Kasumi-1 (cell line): ENCODE measurements at places on chromosomes 4 and X.

DNA sequence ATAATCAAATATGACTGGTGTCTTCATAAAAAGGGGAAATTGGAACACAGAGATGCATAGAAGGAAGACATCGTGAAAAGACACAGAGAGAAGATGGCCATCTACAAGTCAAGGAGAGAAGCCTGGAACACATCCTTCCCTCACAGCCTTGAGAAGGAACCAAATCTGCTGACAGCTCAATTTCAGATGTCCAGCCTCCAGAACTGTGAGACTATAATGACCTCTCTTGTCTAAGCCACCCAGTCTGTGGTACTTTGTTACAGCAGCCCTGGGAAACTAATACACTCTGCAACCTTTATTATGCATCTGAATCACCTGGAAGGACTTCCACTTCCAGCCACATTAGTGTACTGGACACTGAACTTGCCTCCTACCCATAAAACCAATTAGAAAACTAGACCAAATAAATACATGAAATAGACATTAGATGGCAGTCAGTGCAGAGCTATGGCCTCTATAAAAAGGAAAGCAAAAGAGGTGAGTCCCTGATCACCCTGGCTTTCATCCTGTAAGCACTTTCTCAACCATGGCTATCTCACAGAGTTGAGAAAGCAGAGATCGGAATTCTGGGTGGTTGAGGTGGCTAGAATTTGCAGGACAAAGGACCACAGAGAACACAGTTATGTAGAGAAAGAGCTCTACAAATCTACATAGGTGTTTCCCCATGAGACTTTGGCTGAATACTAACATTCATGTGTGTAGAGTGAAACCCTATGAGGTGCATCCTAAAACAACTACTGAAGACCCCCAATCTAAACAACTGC is 25.7 kb downstream of the GAB3 start:
- no peak for DNase-seq

- DNase-seq: peak; percentile 42
Measured at GRCh38 chr4:98745366-98745765, 87.0 kb upstream of the TSPAN5 start.

DNA sequence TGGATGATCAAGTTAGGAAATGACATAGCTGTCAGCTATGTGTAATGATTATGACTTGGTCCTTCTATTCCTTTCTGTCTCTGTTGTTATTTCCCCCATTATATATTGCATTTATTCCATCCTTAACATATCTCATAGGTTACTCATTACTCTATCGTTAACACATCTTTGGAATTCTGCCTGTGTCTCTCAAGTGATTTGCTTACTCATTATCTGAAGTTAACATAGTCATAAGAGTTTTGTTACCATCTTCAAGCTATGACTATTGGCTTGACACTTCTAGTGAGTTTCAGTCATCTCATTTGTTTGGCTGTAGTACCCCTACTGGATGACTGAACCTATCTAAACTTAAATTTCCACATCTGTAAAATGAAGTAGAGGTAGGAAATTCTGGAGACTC is 286.1 kb upstream of the PPP1R2C start:
- DNase-seq: no peak

GRCh38 chr4:174317531-174317930 is 33.8 kb downstream of the CEP44 start:
- DNase-seq: no peak

DNA sequence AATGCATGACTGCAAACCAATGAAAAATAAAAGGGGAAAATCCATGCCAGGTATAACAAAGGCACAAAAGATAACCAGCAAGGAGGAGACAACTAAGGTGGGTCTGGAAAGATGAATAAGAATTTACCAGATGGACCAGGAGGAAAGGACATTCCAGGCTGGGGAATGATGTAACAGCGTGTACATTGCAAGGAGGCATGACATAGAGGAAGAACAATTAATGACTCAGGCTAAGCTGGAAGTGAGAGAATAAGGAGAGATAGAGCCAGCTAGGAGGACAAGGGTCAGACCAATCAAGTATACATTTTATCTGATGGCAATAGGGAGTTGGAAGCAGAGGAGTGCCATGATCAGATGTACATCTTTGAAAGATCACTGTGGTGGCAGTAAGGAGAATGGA is 57.0 kb downstream of the MTMR8 start:
- DNase-seq: no peak

- DNase-seq: no peak
Measured at GRCh38 chr4:10207116-10207515, 90.5 kb upstream of the WDR1 start.

- DNase-seq: no peak
Measured at GRCh38 chr4:78524009-78524408, 27.6 kb upstream of the ANXA3 start.

GRCh38 chr4:141133146-141133998 is at the start of gene RNF150:
RNF150 (minus strand) TSS chr4:141133469.
- DNase-seq: peak; percentile 85

GRCh38 chr4:42638993-42639392 is 17.9 kb downstream of the ATP8A1 start:
- peak; percentile 41 for DNase-seq

GRCh38 chr4:10656420-10656819 is 28.1 kb downstream of the CLNK start:
- DNase-seq: no peak

DNA sequence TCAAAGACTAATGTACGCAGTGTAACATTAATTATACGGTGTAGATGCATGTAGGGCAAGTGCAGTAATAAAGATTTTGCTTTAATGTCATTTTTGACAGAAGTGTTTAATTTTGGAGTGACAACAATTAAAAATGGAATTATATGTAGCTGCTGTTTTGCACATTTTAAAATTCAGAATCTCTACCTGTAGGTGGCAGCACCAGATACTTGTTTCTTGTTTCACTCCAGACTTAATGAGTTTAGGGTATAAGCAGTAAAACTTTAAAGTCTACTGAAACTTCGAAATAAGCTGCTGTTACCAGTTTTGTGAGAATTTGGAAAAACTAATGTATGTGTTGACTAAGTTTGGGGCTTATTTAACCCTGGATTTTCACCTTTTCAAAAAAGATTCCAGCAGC is 144.9 kb downstream of the POLA1 start:
- peak; percentile 28 for DNase-seq

DNA sequence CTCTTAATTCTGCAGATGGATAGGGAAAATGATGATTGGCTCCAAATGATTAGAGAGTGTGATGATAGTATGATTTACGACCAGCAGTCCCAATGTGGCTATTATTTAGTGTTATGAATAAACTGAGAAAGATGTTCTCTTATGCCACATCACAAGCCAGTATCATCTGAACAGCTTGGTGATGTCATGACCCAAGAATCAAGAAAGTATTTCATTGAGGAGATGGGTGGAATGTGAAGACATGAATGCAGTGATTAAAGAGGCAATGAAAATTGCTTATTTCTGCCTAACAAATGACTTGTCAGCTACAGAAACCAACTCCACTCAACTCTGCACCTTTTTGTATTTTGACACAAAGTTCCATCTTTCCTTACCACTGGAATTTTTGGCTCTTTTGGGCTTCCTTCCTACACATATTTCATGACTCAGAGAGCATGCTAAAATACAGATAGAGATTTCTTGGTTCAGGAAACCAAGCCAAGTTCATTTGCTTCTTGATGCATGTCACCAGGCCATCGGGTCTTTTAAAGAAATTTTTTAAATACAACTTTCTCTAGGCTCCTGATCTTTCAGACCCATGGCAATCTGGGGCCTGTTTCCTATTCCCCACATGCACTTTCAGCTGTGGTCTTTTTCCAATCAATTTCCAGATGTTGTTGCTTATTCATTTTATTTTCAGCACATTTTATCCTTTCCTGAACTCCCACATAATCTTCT is 174.2 kb downstream of the HHIP start:
- no peak for DNase-seq

GRCh38 chrX:74248889-74249288 is 55.1 kb upstream of the ZCCHC13 start:
- no peak for DNase-seq

DNA sequence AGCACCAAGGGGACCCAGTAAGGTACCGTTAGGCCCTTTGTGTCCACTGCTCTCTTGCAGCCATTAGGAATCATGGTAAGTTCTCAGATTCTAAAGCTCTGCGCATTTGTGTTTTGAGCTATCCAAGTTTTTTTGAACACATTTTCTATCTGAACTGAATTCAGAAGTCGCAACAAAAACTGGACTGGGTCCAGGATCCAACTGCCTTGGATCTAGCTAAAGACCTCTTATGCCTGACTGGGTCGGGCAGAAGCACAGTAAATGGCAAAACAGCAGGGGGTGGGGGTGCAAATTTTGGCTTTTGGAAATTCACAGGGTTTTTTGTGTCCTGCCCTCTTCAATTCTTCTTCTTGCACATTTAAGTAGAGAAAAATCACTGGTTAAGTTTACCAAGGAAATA is 30.0 kb downstream of the RCHY1 start:
- no peak for DNase-seq

GRCh38 chr4:122857160-122857559 is 30.5 kb downstream of the FGF2 start:
- DNase-seq: no peak

DNA sequence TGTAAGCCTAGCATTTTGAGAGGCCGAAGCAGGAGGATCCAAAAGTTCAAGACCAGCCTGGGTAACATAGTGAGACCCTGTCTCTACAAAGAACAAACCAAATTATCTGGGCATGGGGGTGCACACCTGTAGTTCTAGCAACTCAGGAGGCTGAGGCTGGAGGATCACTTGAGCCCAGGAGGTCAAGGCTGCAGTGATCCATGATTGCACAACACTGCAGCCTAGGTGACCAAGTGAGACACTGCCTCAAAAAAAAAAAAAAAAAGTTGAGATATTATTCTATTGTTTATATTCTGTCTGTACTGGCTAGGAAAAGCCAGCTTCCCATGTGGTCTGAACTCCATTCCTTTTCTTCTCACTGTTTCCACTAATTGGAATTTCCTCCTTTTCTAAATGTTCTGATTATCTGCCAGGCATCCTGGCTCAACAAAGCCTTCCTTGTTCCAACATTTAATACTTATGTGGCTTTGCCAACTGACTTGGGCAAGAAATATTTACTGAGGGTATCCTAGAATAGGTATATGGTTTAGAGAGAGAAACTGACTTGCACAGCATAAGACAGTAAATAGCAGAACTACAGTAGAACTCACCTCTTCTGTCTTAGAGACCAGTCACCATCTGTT is 175.2 kb upstream of the ADAMTS3 start:
- no peak for DNase-seq

DNA sequence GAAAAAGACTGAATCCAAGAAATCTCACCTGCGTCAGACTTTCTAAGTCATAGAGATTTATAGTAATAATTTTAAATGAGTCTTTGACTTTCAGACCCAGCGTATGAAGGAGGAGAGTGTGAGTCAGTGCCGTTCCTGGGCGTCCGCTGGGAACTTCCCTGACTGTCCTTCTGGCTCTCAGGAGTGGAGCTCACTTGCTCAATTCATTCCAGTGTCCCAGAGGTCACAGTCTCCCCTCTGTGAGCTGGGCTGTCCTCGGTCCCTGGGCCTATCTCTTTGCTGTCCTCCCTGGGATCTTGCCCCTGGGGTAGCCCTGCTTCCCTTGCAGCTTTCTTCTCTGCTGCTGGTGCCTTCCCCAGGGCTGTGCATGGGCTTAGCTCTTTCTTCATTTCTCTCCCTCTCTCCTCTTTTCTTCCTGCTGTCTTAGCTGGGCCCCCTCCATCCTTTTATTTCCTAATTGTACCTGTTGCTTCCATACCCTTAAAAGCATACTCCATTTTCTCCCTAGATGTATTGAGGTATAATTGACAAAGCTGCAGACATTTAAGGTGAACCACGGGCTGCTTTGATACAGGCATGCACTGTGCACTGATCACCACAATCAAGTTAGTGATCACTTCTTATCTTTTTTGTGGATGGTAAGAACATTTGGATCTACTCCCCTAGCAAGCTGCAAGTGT is 11.6 kb downstream of the SORBS2 start:
- no peak for DNase-seq

DNA sequence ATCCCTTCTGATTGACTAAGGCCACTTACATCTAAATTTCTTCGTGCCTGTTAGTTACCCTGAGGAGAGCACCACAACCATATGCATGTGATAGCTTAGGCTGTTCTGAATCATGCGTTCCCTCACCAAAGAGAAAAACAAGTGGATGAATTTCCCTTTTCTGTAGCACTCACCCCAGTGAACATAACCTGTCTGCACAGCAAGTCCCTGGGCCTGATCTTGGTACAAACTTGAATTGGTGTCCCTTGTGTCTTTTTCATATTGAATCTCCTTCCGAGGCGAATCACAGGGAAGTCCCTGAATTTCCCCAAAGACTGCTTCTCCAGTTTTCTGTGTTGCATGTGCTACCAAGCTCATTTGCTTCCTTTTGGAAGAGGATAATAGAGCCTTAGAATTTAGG is 100.4 kb downstream of the KLHL8 start:
- DNase-seq: no peak

- DNase-seq: no peak
Measured at GRCh38 chrX:138648568-138648967, 62.9 kb downstream of the FGF13 start.

- DNase-seq: no peak
Measured at GRCh38 chrX:144566592-144566991, 680.7 kb upstream of the SPANXN1 start.

DNA sequence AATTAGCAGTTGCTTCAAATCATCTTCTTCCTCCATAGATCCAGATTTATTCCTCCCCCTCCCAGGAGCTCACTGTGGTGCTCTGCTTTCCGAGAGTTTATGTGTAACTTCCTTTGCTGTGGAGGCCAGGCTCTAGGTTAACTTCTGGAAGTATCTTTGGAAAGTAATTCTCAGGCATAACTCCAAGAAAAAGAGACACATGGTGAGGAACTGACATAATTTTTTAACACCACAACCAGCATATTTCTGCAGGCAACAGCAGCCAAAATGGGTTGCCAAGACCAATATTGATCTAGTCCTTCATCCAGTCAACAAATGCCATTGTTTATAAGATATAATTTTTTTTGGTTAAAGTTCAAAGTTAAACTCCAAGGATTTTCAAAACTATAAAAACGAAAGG is 114.5 kb upstream of the RBPJ start:
- no peak for DNase-seq

- DNase-seq: peak; percentile 69
Measured at GRCh38 chrX:65034668-65035445, 58.6 kb upstream of the ZC4H2 start.

- DNase-seq: no peak
Measured at GRCh38 chr4:183945741-183946140, 40.6 kb downstream of the STOX2 start.

- DNase-seq: no peak
Measured at GRCh38 chr4:103786593-103786992, 66.8 kb upstream of the TACR3 start.

GRCh38 chr4:164058776-164059445 is 564.4 kb downstream of the TMA16 start:
- no peak for DNase-seq

DNA sequence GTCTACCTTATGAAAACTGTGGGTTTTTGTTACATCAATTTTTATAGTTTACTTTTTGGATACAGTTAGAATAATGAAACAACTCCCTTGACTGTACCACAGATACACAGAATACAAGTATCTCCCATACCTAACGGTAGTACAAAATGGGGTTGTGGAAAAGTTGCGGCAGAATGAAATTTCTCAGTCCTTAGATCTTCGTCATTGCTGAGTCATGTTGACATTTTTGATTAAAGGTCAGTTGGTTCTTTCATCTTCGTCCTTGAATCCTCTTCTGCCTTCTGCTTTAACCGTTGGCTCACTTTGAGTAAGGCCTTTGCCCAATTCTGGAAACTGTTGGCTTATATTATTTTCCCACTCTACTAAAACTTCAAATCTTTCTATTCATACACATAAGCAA is 75.6 kb downstream of the TRIML1 start:
- DNase-seq: no peak
